ENCODE measurements at places on chromosomes 7 and 10.

DNA sequence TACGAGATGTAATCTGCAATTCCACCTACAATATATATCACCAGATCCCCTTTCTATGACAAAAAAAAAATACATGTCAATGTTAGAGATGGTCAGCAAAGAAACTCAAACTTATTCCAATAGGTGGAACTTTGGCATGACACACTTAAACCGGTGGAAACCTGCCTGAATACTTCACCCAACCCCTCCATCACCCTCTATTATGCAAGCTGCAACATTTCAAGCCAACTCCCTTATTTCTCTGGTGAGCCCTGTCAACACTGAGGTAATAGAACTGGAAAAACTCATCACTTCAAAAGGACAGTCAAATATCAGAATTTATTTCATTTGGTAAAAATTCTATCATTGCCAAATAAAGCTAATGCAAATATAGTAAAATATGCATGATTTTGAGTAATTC lies 3.6 kb downstream of the ZNF438 start:
- no peak for DNase-seq

GRCh38 chr7:39130857-39131526 lies 153.3 kb downstream of the POU6F2 start:
- DNase-seq: peak; percentile 55

- DNase-seq: peak; percentile 93
Measured at GRCh38 chr10:100319707-100320402, 10.2 kb downstream of the PKD2L1 start.

GRCh38 chr10:14111208-14111607 lies 219.5 kb downstream of the FRMD4A start:
- no peak for DNase-seq

GRCh38 chr10:104331208-104331838 lies 6.9 kb downstream of the ITPRIP start:
- DNase-seq: peak; percentile 79

DNA sequence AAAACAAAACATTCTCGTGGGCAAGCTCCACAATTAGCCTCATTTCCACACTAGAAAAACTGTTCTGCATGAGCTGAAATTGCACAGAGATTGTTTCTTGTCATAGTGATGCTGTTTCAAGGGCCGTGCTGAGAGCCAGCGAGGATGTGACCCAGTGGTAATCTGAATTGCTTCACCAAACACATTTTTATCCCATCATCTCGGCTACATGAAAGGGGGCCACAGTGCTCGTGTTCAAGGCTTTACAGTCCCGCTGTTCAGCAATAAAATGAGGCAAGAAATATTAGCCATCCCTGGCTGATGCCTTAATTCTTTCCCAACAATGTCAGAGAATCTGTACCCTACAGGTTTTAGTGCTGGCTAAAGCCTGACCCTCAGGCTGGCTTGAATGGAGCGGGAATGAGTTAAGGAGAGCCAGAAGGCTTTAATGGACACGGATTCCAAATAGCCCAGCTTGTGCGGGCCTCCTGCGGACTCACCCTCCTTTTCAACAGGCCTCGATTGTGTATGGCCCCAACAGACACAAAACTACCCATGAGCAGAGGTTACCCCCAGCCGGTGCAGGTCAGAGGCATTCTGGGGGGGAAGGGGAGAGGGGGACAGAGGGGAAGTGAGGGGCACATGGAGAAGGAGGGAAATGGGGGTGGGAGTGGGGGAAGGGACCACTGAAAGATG lies 2.0 kb upstream of the GDF10 start:
- no peak for DNase-seq
